DMS 273 treated with DMSO at 0.1 percent for 48 hours (cell line): ENCODE measurements at places on chromosomes 2 and 18.

GRCh38 chr2:139293992-139294548, 513.9 kb upstream of the NXPH2 start:
- DNase-seq: no peak

DNA sequence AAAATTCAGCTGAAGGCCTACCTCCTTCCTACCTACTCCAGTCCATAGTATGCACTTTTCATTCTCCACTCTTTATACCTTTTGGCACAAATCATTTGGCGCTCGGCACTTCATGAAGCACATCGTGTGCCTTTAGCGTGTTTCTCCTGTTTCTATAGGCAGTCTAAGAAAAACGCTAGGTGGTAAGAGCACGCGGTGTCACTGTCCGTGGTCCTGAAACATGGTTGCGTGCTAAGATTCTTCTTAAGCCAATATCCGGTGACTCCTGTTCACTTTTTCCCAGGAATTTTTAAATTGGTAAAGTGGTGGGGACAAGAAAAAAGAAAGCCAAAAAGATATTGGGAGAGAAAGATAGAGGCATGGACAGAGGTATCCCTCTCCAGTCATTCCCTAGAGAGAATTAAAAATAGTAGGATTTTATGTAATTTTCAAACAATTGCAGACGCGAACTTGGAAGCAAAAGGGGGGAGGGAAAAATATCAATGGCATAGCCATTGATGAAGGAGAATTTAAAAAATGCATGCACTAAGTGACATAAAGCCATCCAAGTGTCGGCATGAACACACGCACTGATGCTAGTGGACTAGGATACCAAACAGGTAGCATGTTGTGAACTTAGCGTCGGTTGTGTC, 1.4 kb upstream of the CTNNA2 start:
- DNase-seq: no peak

- no peak for DNase-seq
Measured at GRCh38 chr2:129778584-129778877, 200.9 kb upstream of the RAB6C start.

- DNase-seq: no peak
Measured at GRCh38 chr2:159004849-159005248, 36.4 kb downstream of the TANC1 start.

DNA sequence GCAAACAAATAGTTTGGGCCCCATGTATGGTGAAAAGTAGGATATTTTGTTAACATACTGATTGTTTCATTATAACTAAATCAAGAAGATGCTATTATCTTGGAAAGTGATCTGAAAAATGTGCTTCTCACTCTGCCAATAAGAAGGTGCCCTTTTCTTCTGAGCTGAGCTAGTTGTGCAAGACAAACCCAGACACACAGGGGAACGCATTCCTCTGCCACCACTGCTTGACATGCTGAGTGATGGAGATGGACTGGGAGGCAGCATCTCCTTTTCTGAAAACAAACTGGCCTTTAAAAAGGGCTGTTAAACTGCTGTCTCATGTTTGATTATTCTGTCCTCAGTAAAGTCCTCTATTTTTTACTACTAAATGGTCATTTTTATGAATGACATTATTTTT, 1989.9 kb upstream of the CELF4 start:
- DNase-seq: no peak

- DNase-seq: no peak
Measured at GRCh38 chr2:149023091-149023490, 15.4 kb upstream of the LYPD6B start.

GRCh38 chr2:132804051-132804450, 134.0 kb upstream of the LYPD1 start:
- no peak for DNase-seq

GRCh38 chr2:221518201-221518934, 53.7 kb downstream of the EPHA4 start:
- DNase-seq: no peak
